Spinal cord (tissue), 10 donors: ENCODE measurements at places on chromosomes 6 and 20. TPM values are rescaled to one million over a fixed set of nuclear protein-coding genes. Genes with fewer than 3 reads are reported as not detected.

DNA sequence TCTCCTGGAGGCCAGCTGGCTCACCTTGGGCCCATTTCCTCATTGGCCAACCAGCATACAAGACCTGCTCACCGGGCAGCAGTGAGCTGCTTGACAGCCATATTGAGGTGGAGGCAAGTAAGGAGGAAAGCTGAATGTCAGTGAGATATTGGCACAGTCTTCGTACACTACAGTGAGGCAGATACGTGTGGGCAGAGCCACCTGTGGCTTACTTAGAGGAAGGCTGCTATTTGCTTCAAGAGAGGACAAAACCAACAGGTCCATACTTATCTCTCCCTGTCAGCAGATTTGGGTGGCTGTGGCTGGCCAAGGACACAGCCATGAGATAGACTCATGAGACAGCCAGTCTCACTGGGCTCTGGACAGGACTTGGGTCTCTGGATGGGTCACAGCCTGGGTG, 15.1 kb upstream of the MCM3 start:
- H3K27me3 ChIP-seq = no peaks in the 10 kb centered on the region
- H3K27ac ChIP-seq = no peak overlapping the region
- H3K4me1 ChIP-seq = peaks cover 7% of the 10 kb centered on the region
- H3K36me3 ChIP-seq = no peaks in the 10 kb centered on the region
- H3K4me3 ChIP-seq = no peak overlapping the region
- no peak for DNase-seq

Gene PHACTR3
- polyA plus RNA-seq = 97.8 TPM

DNA sequence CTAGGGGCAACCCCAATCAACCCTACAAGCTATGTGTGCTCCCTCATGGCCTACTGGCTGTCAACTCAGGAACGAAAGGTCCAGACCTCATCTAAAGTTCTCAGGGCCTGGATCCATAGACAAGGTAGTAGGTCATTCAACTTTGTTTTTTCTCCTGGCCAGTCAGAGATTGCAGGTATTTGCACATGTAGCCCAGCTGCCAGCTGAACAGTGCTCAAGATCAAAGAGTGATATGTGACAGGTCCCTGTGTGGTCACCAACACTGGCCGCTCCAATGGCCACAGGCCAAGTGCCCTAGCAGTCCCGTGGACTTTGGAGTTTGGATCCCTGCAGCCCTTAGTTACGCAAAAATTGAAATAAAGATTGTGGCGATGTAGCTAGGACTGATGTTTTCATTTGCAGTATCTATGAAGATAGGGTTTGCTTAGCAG, 60.6 kb upstream of the ATXN1 start:
- no peak overlapping the region for H3K4me3 ChIP-seq
- H3K4me1 ChIP-seq = no peaks in the 10 kb centered on the region
- DNase-seq = no peak
- no peaks in the 10 kb centered on the region for H3K36me3 ChIP-seq

DNA sequence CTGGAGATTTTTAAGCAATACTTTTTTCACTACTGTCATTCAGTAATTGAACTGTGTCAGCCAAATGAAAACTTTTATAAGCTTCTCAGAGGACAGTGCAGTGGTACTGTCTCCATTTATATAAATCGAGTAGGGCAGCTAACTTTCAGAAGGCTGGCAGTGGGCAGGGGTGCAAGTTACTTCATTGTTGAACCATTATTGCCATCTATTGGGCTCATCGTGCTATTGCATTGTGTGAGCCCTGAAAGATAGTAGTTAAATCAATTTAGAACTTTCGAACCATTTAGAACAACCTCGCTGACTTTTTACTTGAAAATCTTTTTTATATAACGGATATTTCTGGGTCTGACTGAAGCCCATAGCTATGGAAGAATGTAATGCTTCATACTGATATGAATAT, 347.8 kb upstream of the PLCB4 start:
- no peak overlapping the region for H3K27ac ChIP-seq
- DNase-seq = peak; percentile 91
- no peak overlapping the region for H3K4me3 ChIP-seq

DNA sequence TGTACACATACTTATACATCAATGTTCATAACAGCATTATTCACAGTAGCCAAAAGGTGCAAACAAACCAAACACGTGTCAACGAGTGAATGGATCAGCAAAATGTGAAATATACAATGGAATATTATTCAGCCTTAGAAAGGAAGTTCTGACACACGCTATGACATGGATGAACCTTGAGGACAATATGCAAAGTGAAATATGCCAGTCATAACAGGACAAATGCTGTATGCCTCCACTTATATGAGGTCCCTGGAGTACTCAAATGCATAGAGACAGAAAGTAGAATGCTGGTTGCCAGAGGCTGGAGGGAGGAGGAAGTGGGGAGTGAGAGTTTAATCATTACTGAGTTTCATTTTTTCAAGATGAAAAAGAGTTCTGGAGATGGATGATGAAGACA, 37.8 kb upstream of the IGF2R start:
- H3K4me3 ChIP-seq = no peak overlapping the region
- H3K36me3 ChIP-seq = no peaks in the 10 kb centered on the region
- no peaks in the 10 kb centered on the region for H3K27me3 ChIP-seq
- no peak for DNase-seq
- H3K4me1 ChIP-seq = no peaks in the 10 kb centered on the region
